ENCODE measurements at places on chromosomes 7 and 10.

- no peak for DNase-seq
These were observed 269.0 kb upstream of the BMPER start for GRCh38 chr7:33636359-33636758.

DNA sequence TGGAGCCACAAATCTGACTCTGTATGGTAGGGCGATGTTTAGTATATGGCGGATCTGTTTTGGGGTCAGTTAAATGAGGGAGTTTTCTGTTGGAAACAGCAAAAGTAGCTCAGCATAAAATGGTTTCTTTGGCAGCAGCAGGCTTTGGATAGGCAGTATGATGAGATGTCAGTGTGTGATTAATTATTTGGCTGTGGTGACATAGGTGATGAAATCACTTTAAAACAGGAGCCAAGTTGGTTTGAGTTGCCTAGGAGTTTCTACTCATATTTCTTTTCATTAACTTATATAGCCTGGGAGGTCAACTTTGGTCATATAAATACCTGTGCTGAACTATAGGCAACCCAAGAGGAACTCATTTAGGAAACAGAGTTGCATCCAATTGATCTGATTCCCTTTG lies 291.2 kb downstream of the LRMDA start:
- DNase-seq = no peak

- no peak for DNase-seq
These were observed 61.7 kb downstream of the CSGALNACT2 start for GRCh38 chr10:43199684-43200537.

DNA sequence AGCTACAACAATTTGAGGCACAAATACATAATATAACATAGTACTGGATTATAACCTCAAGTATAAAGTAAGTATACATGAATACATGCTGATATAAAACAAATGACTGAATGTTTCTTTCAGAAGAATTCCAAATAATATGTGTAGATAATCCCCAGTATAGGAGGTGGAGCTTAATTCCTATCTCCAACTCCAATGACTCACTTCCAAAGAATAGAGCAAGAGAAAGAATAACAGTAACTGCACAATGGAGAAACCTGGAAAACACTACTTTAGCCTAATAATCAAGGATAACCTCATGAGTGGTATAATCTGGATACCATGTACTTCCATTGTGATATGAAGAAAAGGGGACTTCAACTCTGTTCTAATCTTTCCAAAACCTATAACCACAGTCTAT lies 13.7 kb upstream of the SEMA3C start:
- no peak for DNase-seq

- no peak for DNase-seq
These were observed 143.4 kb downstream of the C10orf105 start for GRCh38 chr10:71575934-71576801.

- no peak for DNase-seq
These were observed 173.6 kb upstream of the PDE1C start for GRCh38 chr7:32243687-32244290.

GRCh38 chr7:98180751-98181150 lies 30.5 kb upstream of the BHLHA15 start:
- no peak for DNase-seq

- no peak for DNase-seq
These were observed 116.0 kb downstream of the VTI1A start for GRCh38 chr10:112562809-112563663.

DNA sequence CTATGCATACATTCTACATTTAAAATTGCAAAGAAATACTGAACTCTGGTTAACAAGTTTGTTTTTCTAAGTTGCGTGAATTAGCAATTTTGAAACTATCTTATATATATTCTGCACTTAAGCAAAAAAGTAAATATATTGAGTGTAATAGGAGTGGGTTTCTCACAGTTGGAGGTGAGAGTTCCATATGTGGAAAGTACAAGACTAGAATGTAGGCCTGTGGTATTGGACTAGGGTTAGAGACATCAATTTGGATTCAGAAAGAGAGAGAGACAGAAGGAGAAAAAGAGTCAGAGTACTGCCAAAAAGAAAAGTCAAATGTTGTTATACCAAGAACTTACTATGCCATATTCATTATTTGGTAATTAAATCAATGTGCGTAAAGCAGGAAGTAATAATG lies 47.3 kb upstream of the ITGB8 start:
- DNase-seq = no peak

GRCh38 chr7:91169830-91170191 lies 94.4 kb upstream of the FZD1 start:
- no peak for DNase-seq

DNA sequence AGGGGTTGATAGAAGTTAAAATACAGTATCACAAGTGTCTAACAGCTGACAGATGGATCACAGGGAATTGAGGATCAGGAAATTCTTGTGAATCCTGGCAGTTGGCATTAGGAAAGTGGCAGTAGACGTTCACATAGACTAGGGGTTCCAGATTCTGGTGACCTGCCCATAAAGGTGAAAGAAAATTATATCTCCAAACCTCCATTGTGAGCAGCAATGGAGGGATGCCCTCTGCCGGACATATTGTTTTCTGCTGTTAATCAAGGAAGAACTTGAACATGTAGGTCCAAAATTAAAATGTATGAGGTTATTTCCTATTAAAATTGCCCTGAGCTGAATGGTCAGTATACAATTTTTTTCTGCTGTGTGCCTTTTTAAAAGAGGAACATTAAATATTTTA lies 5.1 kb downstream of the NME8 start:
- peak; percentile 5 for DNase-seq

- peak; percentile 72 for DNase-seq
These were observed at the start of gene NSMCE4A for GRCh38 chr10:121974535-121975294. Gene NSMCE4A (minus strand): TSS chr10:121975217. CDS start chr10:121975165, 52 bp downstream.

DNA sequence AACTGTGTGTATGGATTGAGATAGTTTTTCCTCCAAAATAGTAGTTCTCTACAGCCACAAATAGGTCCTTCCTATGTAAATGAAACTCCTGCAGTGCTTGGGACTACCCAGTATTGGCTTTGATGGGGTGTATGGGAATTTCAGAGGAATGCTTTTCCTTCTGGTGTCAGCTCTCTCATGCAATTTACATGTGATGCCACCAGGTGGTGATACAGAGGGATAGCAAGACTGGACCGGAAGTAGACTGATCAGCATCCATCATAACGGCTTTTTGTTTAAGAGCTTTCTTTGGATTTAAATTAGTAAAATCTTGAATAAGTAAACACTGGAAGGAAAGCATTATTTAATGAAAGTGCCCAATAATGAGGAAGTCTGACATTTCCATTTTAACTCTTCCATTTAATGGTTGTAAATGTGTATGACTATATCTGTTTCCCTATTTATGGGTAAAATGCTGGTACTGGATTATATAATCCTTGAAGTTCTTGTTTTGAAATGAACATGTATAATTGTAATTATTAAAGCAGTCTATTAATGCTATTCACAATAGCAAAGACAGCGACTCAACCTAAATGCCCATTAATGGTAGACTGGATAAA lies 22.7 kb downstream of the DYNC1I1 start:
- DNase-seq = no peak

- no peak for DNase-seq
These were observed 236.4 kb upstream of the GPR26 start for GRCh38 chr10:123429706-123430221.

GRCh38 chr7:158824028-158824427 lies 5.3 kb downstream of the ESYT2 start:
- DNase-seq = no peak

DNA sequence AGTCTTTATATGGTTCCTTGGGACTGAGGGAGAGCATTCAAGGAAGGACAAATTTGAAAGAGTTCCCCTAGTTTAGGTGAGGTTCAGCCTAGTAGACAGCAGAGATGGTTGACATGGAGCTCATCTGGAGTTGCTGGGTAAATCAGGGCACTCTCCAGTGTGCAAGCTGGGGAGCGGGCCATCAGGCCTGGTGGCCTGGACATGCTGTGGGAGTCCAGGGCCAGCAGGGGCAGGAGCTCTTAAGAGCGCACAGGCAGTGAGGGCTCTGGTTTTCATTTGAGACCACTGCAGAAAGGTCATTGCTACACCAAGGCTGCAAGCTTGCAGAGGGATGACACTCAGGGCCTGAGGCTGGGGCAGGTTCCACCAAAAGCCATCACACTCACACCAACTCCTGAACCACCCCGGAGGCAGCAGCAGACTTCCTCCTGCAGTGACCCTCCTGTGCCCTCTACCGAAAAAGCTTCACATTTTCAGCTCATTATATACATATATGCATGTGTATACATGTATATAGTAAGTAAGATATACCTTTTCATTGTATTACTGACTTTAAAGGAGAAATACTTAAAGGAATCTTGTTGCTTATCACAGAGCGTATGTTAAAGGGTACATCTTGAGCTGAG lies 39.5 kb downstream of the STEAP1B start:
- DNase-seq = no peak

DNA sequence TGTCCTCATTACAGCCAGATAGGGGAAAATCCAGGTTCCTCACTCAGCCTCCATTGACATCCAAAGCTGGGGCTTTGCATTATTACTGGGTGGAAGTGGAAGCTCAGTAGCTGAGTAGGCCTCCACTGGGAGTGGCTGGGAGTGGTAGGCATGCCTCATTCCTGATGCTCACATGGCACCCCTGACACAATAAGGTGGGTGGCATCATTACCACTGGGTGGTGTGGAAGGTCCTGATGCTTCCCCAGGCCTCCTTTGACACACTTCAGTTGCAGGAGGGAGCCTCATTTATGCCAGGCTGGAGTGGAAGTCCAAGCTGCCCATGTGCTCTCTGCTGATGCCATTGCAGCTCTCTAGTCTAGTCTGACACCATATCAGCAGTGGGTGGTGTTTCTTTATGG lies 48.2 kb upstream of the GPR141 start:
- DNase-seq = no peak

DNA sequence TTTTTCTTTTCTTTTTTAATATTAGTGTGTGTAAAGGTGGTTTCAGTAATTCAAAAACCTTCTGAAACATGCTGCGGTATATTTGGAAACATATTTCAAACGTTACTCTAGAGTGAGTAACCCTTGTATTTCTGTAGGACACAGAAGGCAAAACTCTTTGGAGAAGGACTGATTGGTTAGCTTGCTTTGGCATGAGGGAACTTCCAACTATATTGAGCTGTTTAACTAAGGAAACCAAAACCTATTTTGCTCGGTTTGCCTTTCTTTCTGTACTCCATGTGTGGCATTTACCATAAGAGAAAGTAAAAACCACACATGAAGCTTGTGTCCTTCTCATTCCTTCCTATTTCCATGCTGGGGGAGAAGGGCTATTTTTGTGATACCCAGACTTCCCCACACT lies 149.8 kb downstream of the DYNC1I1 start:
- no peak for DNase-seq

DNA sequence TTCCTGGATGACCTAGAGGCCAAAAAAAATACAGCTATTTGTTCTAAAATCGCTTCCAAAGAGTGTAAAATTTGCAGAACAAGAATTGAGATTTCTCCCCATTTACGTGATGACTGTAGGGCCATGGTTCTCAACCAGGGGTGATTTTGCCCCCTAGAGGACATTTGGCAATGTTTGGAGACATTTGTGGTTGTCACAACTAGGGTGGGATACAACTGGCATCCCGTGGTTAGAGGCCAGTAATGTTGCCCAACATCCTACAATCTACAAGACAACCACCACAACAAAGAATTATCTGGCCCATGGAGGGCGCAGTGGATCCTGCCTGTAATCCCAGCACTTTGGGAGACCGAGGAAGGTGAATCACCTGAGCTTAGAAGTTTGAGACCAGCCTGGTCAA lies 22.8 kb upstream of the MALSU1 start:
- DNase-seq = no peak

Data from Caki2 (cell line).